ENCODE measurements at places on chromosomes 13 and 19.

GRCh38 chr19:19420570-19421298 is 15.3 kb downstream of the GATAD2A start:
- no peak for DNase-seq

DNA sequence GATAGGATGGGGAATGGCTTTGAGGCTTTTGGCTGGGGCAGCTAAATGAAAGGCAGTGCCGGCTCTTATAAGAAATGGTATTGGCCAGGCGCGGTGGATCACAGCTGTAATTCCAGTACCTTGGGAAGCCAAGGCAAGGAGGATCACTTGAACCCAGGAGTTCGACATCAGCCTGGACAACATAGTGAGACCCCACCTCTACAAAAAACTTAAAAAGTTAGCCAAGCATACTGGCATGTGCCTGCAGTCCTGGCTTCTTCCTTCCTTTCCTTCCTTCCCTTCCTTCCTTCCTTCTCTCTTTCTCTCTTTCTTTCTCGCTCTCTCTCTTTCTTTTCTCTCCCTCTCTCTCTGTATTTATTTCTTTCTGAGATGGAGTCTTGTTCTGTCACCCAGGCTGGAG is 3.1 kb downstream of the CA11 start:
- DNase-seq, result no peak

- DNase-seq, result no peak
Measured at GRCh38 chr19:39341129-39341718, 997 bp upstream of the SAMD4B start.

- DNase-seq, result no peak
Measured at GRCh38 chr19:29491995-29492577, 33.7 kb upstream of the VSTM2B start.

- no peak for DNase-seq
Measured at GRCh38 chr13:31282741-31283455, 83.1 kb downstream of the B3GLCT start.

DNA sequence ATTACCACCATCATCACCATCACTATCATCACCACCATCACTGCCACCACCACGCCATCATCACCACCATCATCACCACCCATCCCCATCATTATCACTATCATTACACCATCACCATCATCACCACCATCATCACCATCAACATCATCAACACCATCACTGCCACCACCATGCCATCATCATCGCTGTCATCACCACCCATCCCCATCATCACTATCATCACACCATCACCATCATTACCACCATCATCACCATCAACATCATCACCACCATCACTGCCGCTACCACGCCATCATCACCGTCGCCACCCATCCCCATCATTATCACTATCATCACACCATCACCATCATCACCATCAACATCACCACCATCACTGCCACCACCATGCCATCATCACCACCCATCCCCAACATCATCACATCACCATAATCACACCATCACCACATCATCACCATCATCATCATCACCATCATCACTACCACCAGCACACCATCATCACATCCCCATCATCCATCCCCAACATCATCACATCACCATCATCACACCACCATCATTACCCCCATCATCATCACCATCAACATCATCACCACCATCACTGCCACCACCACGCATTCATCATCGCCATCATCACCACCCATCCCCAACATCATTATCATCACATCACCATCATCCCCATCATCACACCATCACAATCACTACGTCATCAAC is 61.7 kb downstream of the TUBGCP3 start:
- DNase-seq, result no peak

DNA sequence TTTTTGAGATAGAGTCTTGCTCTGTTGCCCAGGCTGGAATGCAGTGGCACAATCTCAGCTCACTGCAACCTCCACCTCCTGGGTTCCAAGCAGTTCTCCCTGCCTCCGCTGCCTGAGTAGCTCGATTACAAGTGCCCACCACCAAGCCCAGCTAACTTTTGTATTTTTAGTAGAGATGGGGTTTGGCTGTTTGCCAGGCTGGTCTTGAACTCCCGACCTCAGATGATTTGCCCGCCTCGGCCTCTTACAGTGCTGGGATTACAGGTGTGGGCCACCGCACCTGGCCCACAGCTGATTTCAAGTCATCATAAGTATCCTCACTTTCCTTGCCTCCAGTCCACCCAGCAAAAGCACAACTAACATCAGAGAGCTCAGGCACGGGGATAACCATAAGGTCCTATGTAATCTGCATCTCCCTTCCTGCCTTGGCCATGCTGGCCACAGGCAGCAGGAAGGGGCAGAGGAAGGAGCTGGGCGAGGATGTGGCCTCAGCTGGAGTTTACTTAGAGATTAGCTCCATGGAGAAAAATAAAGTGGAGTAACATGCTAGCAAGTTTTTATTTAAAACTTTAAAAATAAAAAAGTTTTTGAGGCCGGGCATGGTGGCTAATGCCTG is 22.9 kb upstream of the ADGRE1 start:
- no peak for DNase-seq

DNA sequence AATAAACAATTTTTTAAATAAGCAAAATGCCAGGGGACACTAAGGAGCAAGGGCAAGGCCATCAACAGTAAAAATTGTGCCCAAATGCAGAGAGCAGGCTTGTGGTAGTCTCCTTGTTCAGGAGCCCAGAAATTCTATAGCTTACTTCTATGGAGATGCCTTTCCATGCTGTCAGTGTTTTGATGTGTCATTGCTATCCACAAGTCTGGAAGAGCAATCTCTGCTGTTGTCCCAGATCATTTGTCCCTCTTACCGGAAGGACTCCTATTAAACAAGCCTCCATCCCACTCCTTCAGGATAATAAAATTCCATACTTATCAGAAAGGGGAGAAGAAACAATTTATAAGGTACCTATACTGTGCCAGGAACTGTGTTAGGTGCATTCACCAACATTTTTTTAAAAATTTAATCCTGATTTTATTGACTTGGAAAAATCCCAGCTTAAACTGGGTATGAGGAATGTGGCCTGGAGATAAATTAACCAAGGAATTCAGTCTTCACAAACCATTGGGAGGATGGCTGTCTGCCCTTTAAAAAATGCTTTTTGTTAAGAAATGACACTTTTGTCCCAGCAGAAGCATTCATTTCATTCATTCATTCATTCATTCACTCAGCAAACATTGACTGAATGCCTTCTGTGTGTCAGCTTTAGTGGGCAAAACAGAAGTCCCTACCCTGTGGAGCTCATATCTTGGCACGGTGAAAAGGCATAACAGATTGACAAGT is 26.8 kb upstream of the CYSLTR2 start:
- DNase-seq, result no peak

DNA sequence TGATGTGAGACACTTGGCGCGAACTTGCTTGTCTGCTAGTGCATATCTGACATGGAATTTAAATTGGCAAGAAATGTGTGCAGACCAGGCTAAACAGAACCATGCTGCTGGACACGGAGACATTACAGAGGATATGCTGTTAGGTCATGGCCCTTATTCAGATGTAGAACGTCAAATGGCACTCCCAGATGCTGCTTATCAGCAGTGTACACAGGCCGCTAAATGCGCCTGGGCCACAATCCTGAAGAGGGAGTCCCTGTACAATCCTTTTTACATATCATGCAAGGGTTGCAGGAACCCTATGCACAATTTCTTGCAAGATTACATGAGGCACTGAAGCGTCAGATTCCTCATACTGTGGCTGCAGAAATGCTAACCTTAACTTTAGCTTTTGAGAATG is 9.3 kb downstream of the ZNF350 start:
- no peak for DNase-seq

- peak; percentile 59 for DNase-seq
Measured at GRCh38 chr13:103883164-103883563, 816.9 kb upstream of the SLC10A2 start.

DNA sequence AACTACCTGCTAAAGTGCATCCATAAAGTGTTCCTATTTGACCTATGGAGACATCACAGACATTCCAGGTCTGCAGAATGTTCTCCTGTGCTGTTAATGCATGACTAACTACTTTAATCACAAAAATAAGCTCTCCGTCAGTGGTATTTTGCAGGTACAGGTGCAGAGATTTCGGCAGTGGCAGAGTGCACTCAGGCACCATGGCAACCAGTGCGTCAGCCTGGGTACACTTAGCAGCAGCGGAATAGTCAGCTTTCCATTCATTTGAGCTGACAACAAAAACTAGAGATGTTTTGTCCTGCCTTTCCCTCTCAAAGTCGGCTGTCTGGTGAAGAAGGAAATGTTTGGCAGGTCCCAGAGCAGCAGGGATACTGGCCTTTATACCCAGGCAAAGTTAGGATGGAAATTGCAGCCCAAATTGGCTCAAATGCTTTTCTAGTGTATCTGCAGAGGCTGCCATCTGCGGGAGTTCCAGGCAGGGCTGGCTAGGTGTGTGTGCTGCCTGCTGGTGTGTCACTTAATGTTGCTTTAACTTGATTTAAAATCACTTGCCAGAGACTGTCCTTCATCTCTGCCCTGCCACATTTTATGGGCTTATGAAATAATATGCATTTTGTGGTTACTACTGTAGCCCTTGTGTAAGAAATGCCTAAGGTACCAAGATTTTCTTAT is 195.8 kb downstream of the RAP2A start:
- DNase-seq, result no peak

DNA sequence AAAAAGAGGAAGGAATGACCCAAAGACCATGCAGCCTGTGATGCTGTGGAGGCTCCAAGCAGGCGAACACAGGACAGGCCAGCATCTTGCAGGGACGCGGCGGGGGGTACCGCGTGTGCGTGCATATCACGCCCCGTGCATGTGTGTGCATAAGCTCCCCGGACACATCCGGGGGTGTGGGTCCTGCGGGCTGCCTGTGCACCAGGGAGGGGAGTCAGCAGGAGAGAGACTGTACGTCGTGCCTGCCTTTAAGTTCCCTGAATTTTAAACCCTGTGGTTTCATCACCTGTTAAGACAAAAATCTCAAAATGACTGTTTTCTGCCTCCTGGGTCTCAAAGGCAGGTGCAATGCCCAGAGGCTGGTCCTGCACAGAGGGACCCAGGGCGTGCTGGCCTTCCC is 16.6 kb downstream of the ADAT3 start:
- no peak for DNase-seq

Data from GM04504 (cell line).